ENCODE measurements at places on chromosomes 3 and 15.
A peak's percentile ranks its signal among the peaks of the same experiment; 100 is the strongest.

DNA sequence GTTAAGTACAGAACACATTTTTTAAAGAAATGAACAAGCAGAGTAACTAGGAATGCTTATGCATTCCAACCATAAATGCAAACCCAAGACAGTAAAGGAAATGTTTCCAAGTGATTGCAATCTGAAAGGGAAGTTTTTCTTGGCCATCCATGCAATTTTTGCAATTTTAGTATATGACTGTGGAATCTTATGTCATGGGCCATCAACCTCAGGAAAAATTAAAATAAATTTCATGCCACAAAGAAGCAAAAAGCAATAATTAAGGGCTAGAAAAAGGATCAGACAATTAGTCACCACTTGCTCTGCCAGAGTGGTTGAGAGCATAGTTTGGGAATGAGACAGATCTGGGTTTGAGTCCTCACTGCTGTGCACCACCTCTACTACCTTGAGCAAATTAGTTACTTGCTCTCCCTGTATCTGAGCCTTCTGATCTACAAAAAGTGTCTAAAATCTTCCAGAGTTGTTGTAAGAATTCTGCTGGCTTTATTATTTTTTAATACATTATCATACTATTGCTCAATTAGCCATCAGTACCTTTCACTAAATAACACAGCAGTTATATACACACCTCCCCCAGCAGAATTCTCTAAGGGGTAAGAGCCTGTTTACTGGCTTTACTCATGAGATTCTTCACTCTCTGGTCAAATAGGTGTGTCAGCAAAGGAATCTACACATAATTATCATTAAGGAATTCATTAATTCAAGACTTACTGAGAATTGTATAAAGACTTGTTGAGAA is 49.7 kb upstream of the FBN1 start:
- no peak for DNase-seq

DNA sequence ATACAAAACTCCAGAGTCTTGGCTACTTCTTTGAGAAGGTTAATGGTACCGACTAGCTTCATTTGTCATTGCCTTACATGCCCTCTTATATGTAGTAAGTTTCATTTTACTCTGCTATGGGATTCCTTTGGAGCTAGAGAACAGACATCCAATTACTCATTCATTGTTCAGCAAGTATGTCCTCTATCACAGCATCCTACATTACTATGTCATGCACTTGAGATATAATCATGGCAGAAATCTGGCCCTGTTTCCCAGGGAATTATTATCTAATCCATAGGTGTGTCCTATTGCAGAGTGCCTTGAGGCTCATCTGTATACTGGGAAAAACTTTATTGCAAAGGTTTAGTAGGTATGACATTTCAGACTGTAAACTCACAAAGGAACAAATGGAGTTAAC is 333.1 kb upstream of the NECTIN3 start:
- no peak for DNase-seq

DNA sequence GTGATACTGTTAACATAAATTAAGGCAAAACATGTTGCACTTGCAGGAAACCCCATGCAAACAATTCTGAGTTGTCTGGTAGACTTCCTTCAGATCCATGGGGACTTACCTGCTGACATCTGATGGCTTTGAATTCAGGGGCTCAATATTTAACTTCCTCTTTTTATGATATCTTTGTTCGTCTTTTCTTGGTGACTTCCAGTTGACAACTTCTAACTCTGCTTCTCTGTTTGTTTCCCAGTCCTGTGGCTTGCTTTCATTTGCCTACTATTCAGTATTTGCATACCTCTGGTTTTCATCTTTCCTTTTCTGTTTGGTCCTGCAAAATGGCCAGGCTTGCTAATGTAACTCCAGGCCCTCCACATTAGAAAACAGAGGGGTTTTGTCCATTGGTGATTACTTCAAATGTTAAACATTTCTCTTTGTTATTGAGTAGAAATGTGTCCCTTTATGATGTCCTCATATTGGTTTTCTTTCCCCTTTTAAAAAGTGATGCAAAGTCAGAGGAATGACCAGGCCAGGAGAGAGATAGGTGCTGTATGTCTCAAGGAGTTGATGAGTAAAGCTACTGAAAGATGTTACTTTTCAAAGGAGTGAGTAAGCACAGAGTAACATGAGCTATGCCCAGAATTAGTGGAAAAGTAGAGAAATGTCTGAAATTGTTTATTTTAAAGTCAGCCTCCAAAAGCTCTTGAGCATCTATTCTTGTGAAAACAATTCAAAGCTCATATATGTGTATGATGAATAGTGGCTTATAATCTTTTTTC is 335.9 kb downstream of the LPP start:
- peak; percentile 25 for DNase-seq

- peak; percentile 72 for DNase-seq
Observed at GRCh38 chr3:3200632-3201212, 21.2 kb upstream of the CRBN start.

DNA sequence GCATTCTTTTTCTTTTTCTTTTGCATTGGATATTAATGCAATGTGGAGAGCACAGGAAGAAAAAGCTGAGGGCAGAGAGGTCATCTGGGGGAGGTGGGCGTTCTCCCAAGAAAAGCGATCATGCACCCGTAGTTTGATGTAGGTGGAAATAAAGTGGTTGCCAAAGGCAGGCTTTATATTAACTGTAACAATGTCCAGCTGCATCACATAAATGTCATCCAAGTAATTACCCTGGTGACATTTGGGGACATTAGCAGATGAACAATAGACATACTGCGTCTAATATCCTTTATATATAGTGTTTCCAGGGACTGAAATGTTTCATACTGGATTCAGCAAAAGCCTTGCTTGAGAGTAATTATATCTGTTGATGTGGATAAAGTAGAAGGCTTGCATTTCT is 135.5 kb downstream of the CNTN6 start:
- DNase-seq = no peak

- no peak for DNase-seq
Observed at GRCh38 chr15:66231394-66232266, 21.9 kb downstream of the MEGF11 start.

- DNase-seq = no peak
Observed at GRCh38 chr3:56406826-56407515, 61.3 kb downstream of the ERC2 start.

DNA sequence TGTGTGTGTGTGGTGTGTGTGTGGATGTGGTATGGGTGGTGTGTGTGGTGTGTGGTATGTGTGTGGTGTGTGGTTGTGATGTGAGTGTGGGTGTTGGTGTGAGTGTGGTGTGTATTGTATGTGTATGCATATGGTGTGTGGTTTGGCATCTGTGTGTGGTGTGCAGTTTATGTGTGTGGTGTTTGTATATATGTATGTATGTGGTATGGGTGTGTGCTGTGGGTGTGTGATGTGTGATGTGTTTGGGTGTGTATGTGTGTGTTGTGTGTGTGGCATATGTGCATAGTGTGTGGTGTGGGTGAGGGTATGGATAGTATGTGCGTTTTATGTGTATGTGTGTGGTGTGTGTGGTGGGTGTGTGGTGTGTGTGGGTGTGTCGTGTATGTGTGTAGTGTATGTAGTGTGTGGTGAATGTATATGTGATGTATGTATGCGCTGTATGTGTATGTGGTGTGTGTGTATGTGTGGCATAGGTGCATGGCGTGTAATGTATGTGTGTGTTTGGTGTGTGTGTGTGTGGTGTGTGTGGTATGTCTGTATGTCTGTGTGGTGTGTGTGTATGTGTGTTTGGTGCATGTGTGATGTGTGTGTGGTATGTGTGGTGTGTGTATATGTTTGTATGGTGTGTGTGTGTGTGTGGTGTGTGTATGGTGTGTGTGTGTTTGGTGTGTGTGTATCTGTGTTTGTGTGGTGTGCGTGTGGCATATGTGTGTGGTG is 58.0 kb downstream of the EFCAB12 start:
- DNase-seq = no peak

GRCh38 chr15:70412794-70413193 is 315.1 kb upstream of the TLE3 start:
- DNase-seq = no peak

DNA sequence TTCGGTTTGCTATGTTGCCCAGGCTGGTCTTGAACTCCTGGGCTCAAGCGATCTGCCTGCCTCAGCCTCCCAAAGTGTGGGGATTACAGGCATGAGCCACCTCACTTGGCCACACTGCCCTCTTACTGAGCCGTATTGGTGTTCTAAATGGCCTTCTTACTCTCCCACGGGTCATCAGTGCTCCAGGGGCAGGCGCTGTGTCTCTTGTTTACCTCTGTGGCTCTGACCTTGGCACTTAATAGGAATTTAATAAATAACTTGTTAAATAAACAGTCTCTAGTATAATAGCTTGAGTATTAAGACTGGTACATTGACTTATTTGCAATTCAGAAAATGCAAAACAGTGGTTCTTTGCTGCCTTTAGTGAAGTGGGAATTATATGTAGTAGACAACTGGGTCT is 13.7 kb downstream of the FLNB start:
- DNase-seq = no peak

GRCh38 chr15:87671289-87671688 is 585.2 kb downstream of the NTRK3 start:
- DNase-seq = no peak

GRCh38 chr3:15638193-15638890 is 36.8 kb downstream of the BTD start:
- no peak for DNase-seq

- no peak for DNase-seq
Observed at GRCh38 chr3:2861120-2861519, 249.1 kb downstream of the IL5RA start.

GRCh38 chr15:61141497-61142125 is 87.5 kb downstream of the RORA start:
- DNase-seq = no peak

DNA sequence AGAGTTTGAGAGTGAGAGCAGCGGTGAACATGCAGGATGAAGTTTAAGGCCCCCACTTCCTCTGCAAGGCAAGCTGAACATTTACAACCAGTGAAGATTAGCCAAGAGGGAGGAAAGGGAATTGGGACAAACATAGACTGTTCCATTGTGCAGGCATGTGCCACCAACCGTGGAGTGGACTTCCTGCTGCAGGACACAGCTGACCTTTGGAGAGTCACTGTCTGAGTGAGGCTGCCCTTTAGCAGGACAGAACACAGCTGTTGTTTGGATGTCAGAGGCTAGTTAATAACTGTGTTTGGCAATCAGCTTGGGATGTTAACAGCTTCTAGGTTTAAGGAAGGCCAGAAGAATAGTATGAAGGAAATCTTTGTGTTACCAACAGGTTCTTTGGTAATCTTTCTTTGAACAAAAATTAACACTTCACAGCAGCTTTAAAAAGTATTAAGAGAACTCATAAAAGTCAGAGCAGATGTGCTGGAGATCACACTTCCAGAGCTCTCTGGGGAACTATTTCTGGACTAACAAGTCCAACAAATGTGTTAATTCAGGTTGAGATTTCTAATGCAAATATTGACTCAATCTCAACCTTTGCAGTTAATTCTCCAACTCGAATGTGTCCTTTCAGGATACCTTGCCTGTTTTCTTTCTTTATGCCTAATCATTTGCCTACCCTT is 31.4 kb downstream of the CTDSPL start:
- no peak for DNase-seq

GRCh38 chr3:49296781-49297411 is 19.9 kb upstream of the C3orf62 start:
- no peak for DNase-seq

GRCh38 chr3:183158113-183158512 is 4.4 kb downstream of the LAMP3 start:
- no peak for DNase-seq

DNA sequence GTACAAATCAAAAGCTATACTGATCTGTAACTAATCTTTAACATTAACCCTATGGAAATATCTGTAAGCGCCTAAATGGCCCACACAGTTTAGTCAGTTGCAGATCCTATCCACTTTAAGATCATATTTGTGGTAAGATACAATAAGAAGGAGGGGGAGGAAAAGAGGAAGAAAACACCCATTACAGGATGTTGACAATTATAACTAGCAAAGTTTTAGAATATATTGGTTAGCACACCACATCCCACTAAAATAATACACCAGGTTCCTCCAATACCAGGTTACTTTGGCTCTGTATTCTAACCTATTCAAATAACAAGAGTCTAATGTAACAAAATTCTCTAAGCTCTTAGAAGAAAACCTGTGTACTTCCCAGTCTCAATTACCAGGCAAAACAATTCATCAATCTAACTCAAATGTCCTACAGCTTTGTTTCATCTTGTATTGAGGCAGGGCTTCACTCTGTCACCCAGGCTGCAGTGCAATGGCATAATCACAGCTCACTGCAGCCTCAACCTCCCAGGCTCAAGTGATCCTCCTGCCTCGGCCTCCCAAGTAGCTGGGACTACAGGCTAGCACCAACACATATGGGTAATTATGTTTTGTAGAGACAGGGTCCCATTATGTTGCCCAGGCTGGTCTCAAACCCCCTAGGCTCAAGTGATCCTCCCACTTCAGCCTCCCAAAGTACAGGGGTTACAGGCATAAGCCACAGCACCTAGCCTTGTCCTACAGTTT is 4.2 kb downstream of the SLC4A7 start:
- DNase-seq = peak; percentile 47

GRCh38 chr3:160565442-160566403 is at the start of gene KPNA4:
Gene KPNA4, minus strand, starts transcription at chr3:160565571. Its CDS starts 289 bp downstream, at chr3:160565282.
- DNase-seq = peak; percentile 98

DNA sequence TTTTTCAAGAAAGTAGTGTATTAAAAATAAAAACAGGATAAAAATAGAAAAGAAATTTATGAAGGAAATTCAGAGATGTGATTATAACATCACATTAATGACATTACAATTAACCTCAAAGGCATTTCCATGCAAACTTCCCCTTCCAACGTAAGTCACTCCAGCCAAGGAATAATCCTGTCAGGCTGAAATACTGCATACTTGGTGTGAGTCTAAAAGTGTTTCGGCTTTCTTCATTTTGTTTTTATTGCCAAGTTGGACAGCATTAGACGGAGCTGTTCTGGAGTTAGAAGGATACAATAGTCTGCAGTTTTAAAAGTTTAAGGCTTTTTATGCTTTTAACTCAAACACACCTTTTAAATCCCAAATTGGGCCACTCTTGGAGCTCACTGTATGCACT is 435.0 kb downstream of the MECOM start:
- DNase-seq = no peak

DNA sequence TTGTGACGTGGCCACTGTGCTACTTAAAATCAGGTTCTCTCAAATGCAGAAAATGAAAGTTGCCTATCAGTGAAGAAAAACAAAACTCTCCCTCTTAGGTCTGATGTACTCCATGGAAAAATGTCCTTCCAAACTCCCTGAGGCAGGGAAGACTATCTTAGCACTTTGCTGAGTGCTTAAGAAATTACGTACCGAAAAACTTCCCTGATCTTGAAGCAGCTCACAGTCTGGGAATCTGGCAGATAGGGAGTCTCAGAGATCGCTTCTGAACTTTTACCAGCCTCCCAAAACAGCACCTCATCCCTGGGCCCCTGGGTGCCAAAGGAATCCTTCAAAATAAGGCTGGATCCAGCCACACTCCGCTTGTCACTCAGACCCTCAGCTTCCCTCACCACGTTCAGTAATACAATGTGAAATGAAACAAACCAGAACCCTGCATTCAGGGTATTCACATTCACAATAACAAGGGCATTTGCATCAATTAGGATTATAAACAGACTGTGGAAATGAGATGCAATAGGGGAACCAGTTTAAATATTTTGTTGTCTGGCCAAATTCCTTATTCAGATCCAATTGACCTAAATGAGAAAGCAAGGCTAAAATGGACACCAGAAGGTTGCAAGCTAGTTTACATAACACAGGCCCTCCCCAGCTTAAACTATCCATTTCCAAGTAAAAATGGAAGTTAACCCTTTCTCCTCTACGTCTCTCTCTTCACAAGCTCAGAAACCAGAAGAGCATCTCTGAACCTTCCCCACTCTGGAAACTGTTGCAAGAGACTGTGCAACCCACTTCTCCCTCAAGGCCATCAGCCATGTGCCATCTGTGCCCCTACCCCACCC is 20.9 kb downstream of the OSBPL10 start:
- no peak for DNase-seq

- DNase-seq = peak; percentile 69
Observed at GRCh38 chr15:88624156-88624970, 3.2 kb downstream of the AEN start.

- DNase-seq = no peak
Observed at GRCh38 chr3:40737343-40737742, 212.6 kb downstream of the ZNF621 start.

Data from Kasumi-1 (cell line).